ENCODE measurements at places on chromosomes 5 and 9.
A peak's percentile ranks its signal among the peaks of the same experiment; 100 is the strongest.

DNA sequence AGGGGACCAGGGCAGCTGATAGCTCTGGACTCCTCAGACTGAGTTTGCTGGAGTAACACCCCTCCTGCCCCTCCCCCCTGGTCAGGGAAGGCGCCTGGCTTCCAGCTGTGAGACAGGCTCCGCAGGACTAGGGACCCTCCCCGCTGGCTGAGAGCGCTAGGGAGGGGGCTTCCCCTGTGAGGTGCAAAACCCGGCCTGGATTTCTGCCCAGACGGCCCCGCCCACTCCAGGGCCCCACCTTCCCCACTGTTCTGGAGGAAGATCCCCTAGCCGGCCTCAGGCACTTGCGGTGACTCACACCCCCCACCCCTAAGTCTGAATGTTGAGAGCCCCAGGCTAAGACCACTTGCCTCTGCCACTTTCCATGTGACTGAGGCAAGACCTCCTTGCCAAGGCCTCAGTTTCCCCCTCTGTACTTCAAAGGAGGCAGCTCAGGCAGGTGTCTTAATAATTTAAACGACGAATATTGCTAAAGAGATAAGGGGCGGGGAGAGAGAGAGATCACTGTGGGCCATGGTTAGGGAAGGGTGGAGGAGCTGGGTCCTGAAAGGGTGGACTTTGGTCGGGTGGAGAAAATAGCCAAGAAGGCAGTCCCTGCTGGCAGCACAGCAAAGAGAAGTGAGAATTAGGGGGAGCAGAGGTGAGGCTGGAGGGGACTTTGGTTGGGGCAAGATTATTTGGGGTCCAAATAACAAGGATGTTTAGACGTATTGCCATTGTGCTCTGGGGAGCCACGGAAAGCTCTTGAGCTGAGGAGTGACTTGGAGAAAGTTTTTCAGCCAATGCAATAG lies 1.0 kb upstream of the DAB2IP start:
- H3K4me3 ChIP-seq, result peak overlapping the region; percentile 36
- no peak overlapping the region for H3K27ac ChIP-seq
- peak; percentile 55 for DNase-seq
- no peaks in the 10 kb centered on the region for H3K36me3 ChIP-seq
- H3K4me1 ChIP-seq, result peaks cover 16% of the 10 kb centered on the region

DNA sequence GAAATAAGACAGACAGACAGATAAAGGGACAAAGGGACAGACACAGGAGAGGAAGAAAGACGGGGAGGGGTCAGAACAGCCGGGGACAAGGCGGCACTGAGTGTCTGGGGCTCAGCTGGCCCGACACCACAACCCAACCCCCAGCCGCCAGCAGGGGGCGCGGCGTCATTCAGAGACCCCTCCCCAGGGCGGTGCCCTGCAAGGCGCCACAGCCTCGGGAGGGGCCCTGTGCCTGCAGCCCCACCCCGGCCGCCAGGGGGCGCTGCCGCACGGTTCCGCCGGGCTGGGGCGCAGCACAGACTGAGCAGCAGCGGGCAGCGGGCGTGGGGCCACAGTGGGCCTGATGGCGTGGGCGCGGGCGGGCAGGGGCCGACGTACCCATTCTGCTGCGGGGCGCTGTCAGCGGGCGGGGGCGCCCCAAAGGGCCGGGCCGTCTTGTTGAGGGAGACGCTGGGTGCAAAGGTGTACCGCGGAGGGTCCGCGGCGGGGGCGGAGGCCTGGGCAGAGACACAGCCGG lies 5.9 kb downstream of the PDLIM7 start:
- DNase-seq, result peak; percentile 64
- H3K4me3 ChIP-seq, result no peak overlapping the region
- no peak overlapping the region for H3K27ac ChIP-seq
- H3K36me3 ChIP-seq, result peaks cover 16% of the 10 kb centered on the region

GRCh38 chr9:80555782-80556325 lies 984.1 kb downstream of the TLE4 start:
- H3K4me1 ChIP-seq, result no peaks in the 10 kb centered on the region
- H3K36me3 ChIP-seq, result no peaks in the 10 kb centered on the region
- DNase-seq, result no peak
- H3K4me3 ChIP-seq, result no peak overlapping the region

DNA sequence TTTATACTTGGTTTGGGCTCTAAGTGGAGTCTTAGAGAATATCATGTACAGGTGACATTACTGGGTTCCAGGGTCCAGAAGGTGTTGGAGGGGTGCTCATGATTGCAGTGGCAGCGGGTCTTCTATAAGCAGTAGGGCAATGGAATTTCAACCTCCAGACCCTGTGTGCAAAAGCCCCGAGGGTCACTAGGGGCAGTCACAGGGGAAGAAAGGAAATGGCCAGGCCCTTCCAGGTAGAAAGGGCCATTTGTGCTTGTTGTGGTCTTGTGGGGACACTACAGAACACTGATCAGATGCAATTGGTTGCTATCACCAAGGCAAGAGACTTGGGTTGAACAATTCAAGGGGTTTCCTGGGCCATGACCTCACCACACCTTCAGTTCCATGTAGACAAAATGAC lies 283.4 kb downstream of the GADD45G start:
- H3K4me1 ChIP-seq, result no peaks in the 10 kb centered on the region
- no peaks in the 10 kb centered on the region for H3K27me3 ChIP-seq
- no peak for DNase-seq
- H3K4me3 ChIP-seq, result no peak overlapping the region

GRCh38 chr5:58262226-58262625 lies 197.7 kb downstream of the PLK2 start:
- H3K4me1 ChIP-seq, result no peaks in the 10 kb centered on the region
- H3K27me3 ChIP-seq, result peaks cover 3% of the 10 kb centered on the region

DNA sequence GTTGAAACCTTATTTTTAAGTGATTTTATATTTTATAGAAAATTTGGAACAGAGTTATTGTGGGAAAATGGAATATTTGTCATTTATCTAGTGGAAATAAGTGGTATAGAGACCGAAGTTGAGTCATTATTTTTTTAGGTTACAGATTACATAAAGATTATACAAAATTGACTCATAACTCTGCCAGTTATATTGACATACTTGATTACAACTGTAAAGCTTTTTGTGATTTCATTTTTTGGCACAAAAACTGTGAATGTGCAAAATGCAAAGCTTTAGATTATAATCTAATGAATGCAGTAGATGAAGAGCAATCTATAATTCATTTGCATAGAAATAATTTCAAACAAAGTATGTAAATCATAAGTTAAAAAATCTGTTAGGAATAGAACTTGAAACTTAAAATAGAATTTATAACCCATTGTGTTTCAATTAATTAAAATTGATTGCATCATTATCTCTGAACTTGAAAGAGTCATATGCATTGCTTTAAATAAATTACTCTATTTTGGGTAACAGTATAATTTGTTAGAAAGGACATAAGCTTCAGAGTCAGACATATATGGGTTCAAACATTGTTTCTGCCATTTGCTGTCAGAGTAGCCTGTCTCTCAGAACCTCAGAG lies 280.4 kb downstream of the FER start:
- no peaks in the 10 kb centered on the region for H3K27me3 ChIP-seq
- no peaks in the 10 kb centered on the region for H3K4me1 ChIP-seq
- H3K4me3 ChIP-seq, result no peak overlapping the region
- no peak overlapping the region for H3K27ac ChIP-seq

DNA sequence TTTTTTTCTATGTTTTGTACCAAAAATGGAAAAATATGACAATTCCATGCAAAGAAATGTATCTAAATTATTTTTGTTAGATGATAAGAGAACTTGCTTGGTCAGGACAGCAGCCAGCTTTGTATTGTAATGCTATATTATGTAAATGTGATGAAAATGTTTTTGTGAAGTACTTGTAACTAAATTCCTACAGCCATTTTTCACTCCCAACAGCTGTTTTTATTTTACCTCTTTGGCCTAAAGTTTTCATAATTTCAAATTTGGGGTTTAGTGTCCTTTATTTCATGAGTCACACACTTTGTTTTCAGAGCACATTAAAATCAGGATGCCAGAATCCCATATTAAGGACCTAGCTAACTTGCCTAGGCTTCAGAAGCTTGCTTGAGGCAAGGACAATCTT lies 64.1 kb downstream of the WDR41 start:
- peaks cover 13% of the 10 kb centered on the region for H3K36me3 ChIP-seq
- no peak for DNase-seq
- H3K27me3 ChIP-seq, result no peaks in the 10 kb centered on the region
- no peak overlapping the region for H3K27ac ChIP-seq

- peak overlapping the region; percentile 38 for H3K4me3 ChIP-seq
- peaks cover 25% of the 10 kb centered on the region for H3K36me3 ChIP-seq
- peaks cover 80% of the 10 kb centered on the region for H3K4me1 ChIP-seq
Observed at GRCh38 chr9:93467462-93467861, 14.1 kb upstream of the FAM120AOS start.

DNA sequence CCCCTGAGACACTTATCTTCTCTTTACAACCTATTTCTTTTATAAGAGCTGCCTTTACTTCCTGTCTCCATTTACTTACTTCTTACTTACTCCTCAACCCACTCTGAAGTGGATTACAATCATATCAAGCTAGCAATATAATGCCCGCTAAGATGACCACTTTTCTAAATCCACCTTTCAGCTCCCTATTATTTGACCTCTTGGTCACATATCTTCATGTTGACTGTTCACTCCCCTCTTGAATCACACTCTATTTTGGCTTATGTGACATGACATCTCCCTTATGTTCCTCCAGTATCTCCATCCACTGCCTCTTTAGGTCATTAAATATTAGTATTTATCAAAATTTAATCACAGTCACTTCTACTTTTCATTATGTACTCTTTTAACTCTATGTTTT lies 255.3 kb upstream of the TRPC7 start:
- no peak overlapping the region for H3K27ac ChIP-seq
- DNase-seq, result no peak
- H3K4me1 ChIP-seq, result no peaks in the 10 kb centered on the region
- H3K4me3 ChIP-seq, result no peak overlapping the region
- H3K27me3 ChIP-seq, result no peaks in the 10 kb centered on the region

- no peak for DNase-seq
- H3K36me3 ChIP-seq, result no peaks in the 10 kb centered on the region
- H3K27ac ChIP-seq, result no peak overlapping the region
- H3K4me3 ChIP-seq, result no peak overlapping the region
- peaks cover 14% of the 10 kb centered on the region for H3K27me3 ChIP-seq
Observed at GRCh38 chr5:1847056-1847455, 35.7 kb downstream of the IRX4 start.

DNA sequence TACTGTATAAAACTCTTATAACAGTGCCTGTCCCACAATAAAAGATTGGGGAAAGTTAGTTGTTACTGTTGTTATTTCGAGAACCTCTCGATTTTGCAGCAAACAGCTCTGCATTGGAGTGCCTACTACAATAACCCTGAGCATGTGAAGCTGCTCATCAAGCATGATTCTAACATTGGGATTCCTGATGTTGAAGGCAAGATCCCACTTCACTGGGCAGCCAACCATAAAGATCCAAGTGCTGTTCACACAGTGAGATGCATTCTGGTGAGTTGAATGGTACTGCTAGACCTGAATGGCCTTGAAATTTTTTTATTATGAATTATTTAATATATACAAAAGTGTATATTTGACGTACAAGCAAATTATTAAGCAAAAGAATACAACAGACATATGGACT lies 123.2 kb downstream of the TEX10 start:
- no peak overlapping the region for H3K4me3 ChIP-seq
- H3K36me3 ChIP-seq, result peaks cover 50% of the 10 kb centered on the region
- DNase-seq, result no peak
- no peaks in the 10 kb centered on the region for H3K27me3 ChIP-seq

- H3K36me3 ChIP-seq, result no peaks in the 10 kb centered on the region
- H3K27ac ChIP-seq, result no peak overlapping the region
- H3K4me3 ChIP-seq, result no peak overlapping the region
- peaks cover 3% of the 10 kb centered on the region for H3K4me1 ChIP-seq
- no peak for DNase-seq
Observed at GRCh38 chr9:3939820-3940219, 360.0 kb downstream of the GLIS3 start.

DNA sequence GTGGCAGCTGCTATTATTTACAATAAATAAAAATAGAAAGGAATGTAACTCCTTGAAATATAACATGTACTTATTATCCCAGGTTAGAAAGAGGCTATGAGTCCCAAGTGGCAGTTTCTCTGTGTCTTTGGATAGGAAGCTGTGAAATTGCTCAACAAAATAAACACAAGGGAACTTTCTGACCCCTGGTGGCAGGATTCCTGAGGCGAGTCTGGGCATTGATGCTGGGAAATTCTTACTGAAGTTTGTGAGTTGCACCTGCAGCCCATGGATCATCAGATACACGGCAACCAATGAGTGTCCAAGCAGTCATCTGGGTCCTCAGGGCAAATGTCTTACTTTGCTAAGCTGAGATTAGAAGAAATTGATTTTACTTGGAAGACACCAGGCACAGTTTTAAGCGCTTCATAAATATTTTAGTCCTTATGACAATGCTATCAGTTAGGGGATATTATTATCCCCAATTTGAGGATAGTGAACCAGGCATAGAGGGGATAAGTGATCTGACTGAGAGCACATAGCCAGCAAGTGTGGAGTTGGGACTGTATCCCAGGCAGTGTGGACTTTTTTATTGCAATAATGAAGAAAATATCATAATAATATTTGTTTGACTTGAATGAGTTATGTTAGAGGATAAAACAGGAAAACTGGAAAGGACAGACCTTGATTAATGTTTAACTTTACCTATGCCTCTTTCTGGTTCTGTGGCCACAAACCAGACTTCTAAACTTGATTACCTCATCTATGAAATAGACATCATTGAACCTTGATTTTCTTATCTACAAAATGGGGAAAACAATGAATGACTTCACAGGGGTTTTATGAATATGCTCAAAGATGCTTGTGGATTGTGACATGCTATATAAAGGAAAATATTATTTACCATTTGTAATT lies 265.5 kb upstream of the ADAMTSL1 start:
- H3K27me3 ChIP-seq, result peaks cover 2% of the 10 kb centered on the region
- H3K27ac ChIP-seq, result no peak overlapping the region
- no peak overlapping the region for H3K4me3 ChIP-seq
- no peak for DNase-seq
- no peaks in the 10 kb centered on the region for H3K36me3 ChIP-seq
- no peaks in the 10 kb centered on the region for H3K4me1 ChIP-seq

DNA sequence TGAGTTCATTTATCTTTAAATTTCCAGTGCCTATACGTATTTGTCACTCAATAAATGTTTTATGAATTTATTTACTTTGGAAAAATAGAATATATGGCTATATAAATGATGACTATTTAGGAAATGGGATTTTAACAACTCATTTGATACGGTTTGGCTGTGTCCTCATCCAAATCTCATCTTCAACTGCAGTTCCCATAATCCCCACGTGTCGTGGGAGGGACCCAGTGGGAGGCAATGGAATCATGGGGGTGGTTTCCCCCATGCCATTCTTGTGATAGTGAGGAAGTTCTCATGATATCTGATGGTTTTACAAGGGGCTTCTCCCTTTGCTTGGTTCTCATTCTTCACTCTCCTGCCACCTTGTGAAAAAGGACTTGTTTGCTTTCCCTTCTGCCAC lies 187.6 kb upstream of the EFNA5 start:
- no peaks in the 10 kb centered on the region for H3K36me3 ChIP-seq
- H3K27ac ChIP-seq, result no peak overlapping the region
- no peaks in the 10 kb centered on the region for H3K27me3 ChIP-seq
- DNase-seq, result no peak
- H3K4me3 ChIP-seq, result no peak overlapping the region
- no peaks in the 10 kb centered on the region for H3K4me1 ChIP-seq

- H3K27ac ChIP-seq, result no peak overlapping the region
- H3K4me3 ChIP-seq, result peak overlapping the region; percentile 57
Observed at GRCh38 chr5:174723315-174723978, 935 bp upstream of the MSX2 start.
